Prostate gland (tissue), 2 donors: ENCODE measurements at places on chromosomes 4 and X.

GRCh38 chr4:6119507-6120020, 80.8 kb downstream of the JAKMIP1 start:
- no peaks in the 10 kb centered on the region for H3K4me1 ChIP-seq
- H3K4me3 ChIP-seq, result no peak overlapping the region
- no peaks in the 10 kb centered on the region for H3K27me3 ChIP-seq
- DNase-seq, result no peak
- no peaks in the 10 kb centered on the region for H3K36me3 ChIP-seq
- no peak overlapping the region for H3K27ac ChIP-seq

- no peaks in the 10 kb centered on the region for H3K4me1 ChIP-seq
- H3K27me3 ChIP-seq, result no peaks in the 10 kb centered on the region
- H3K4me3 ChIP-seq, result peak overlapping the region; percentile 56
- H3K36me3 ChIP-seq, result no peaks in the 10 kb centered on the region
Observed at GRCh38 chrX:78104447-78105176, 564 bp downstream of the PGK1 start.

DNA sequence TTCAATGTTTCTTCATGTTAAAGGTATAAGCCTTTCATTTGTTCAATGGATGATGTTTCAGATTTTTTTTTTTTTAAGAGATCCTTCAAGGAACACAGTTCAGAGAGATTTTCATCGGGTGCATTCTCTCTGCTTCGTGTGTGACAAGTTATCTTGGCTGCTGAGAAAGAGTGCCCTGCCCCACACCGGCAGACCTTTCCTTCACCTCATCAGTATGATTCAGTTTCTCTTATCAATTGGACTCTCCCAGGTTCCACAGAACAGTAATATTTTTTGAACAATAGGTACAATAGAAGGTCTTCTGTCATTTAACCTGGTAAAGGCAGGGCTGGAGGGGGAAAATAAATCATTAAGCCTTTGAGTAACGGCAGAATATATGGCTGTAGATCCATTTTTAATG, 75.8 kb downstream of the NPNT start:
- DNase-seq, result no peak
- H3K36me3 ChIP-seq, result no peaks in the 10 kb centered on the region
- H3K4me3 ChIP-seq, result no peak overlapping the region
- no peak overlapping the region for H3K27ac ChIP-seq

- no peaks in the 10 kb centered on the region for H3K36me3 ChIP-seq
- no peak for DNase-seq
- H3K4me3 ChIP-seq, result no peak overlapping the region
- H3K27me3 ChIP-seq, result no peaks in the 10 kb centered on the region
Observed at GRCh38 chr4:22794732-22795131, 102.0 kb downstream of the GBA3 start.

DNA sequence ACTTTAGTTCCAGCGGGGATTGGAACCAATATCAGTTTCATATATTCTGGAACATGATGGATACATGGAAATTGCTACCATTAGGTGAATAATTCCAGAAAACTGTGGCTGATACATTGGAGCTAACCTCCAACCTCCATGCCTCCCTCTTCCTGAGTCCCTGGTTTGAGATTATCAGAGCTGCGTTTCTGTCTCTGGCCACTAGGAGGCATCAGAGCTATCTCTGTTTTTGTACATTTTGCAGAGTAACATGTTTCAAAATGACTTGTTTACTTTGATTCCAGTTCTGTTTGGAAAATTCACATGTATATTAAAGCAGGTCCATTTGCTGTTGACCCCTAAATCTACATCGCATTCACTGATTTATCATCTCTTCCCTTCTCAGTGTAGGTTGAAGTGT, 2.4 kb upstream of the RAB40AL start:
- H3K27ac ChIP-seq, result no peak overlapping the region
- H3K4me1 ChIP-seq, result no peaks in the 10 kb centered on the region
- no peaks in the 10 kb centered on the region for H3K36me3 ChIP-seq
- H3K27me3 ChIP-seq, result no peaks in the 10 kb centered on the region
- no peak overlapping the region for H3K4me3 ChIP-seq

DNA sequence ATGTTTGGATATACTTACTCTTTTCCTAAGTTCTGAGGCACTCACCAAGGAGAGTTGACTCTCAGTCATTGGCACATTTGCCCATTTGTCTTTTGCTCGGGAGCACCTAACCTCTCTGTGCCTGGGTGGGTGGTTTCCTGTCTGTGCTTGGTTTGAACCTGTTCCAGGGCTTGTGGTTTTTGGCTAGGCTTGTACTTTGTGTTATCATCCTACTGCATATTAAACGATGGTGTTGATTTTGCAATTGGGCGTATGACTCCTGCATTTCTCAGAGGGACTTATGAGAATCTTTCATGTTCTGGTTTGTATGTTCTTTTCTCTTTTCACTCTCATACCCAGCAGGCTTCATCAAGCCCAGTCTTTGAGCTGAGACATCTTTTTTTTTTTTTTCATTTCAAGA, 161.7 kb downstream of the BTC start:
- H3K27ac ChIP-seq, result no peak overlapping the region
- no peaks in the 10 kb centered on the region for H3K4me1 ChIP-seq
- peak; percentile 5 for DNase-seq

- no peaks in the 10 kb centered on the region for H3K4me1 ChIP-seq
- no peaks in the 10 kb centered on the region for H3K27me3 ChIP-seq
- DNase-seq, result peak; percentile 59
- no peak overlapping the region for H3K27ac ChIP-seq
Observed at GRCh38 chr4:124262211-124263179, 450.0 kb downstream of the ANKRD50 start.

- no peak overlapping the region for H3K4me3 ChIP-seq
- H3K36me3 ChIP-seq, result no peaks in the 10 kb centered on the region
- H3K27ac ChIP-seq, result no peak overlapping the region
- H3K27me3 ChIP-seq, result no peaks in the 10 kb centered on the region
Observed at GRCh38 chr4:106830879-106831278, 205.2 kb downstream of the DKK2 start.

DNA sequence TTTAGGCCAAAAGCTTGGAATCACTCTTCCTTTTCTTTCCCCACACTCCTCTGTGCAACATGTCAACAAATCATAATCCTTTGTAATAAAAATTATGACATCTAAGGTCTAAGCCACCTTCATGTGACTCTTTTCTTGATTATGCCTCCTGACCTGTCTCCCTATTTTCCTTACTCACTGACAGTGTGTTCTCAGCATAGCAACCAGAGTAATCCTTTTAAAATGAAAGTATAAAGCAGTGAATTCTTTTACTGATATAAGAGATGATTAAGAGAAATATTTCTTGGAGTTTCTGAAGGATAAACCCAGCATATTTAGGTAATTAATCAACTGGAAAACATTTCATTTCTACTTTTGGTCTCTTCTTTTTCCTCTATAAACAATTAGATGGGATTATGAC, 44.7 kb downstream of the USO1 start:
- DNase-seq, result no peak
- no peaks in the 10 kb centered on the region for H3K36me3 ChIP-seq
- no peak overlapping the region for H3K27ac ChIP-seq
- no peaks in the 10 kb centered on the region for H3K4me1 ChIP-seq
- H3K4me3 ChIP-seq, result no peak overlapping the region
- H3K27me3 ChIP-seq, result no peaks in the 10 kb centered on the region

DNA sequence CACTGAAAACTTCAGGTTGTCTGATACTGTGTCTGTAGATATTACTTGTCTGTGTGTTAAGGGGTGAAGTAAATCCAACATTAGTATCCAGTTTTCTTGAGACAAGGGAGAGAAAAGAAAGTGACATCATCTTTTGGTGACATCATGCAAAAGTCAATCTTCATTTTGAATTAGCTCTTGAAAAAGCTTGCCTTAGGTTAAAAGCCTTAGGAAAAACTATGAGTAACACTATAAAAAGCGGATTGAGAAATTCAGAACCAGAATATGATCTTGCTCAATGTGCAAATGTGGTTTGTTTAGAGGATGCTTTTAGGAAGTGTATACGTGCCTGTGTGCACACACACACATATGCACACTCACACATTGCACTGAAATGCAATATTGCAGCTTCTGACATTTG, 345.8 kb upstream of the CASK start:
- H3K4me1 ChIP-seq, result no peaks in the 10 kb centered on the region
- no peak overlapping the region for H3K4me3 ChIP-seq
- H3K27ac ChIP-seq, result no peak overlapping the region
- H3K36me3 ChIP-seq, result no peaks in the 10 kb centered on the region
- no peak for DNase-seq

- H3K27ac ChIP-seq, result no peak overlapping the region
- no peak overlapping the region for H3K4me3 ChIP-seq
- no peak for DNase-seq
Observed at GRCh38 chrX:151922692-151923091, 10.0 kb downstream of the MAGEA4 start.

GRCh38 chr4:7727749-7728148, 211.9 kb downstream of the AFAP1 start:
- no peaks in the 10 kb centered on the region for H3K27me3 ChIP-seq
- no peak overlapping the region for H3K27ac ChIP-seq
- no peak overlapping the region for H3K4me3 ChIP-seq
- no peaks in the 10 kb centered on the region for H3K4me1 ChIP-seq
- no peaks in the 10 kb centered on the region for H3K36me3 ChIP-seq

DNA sequence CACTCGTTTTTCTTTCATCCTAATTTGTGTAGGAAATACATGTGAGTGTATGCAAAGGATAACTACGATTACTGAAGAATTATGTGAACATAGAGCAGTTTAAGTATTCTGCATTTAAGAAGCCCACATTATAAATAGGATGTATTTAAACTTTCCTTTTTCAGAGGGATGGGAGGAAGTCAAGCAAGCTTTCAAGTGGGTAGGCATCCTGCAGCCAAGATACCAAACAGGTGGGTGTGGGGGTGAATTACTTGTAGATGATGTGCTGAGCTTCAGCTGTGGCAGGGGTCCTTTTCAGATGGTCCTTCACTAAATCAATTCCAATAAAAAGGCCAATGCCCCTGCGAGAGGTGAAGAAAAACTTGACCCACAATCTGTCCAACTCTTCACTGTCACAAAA, 16.3 kb downstream of the ETNPPL start:
- no peak for DNase-seq
- no peaks in the 10 kb centered on the region for H3K36me3 ChIP-seq
- H3K4me1 ChIP-seq, result no peaks in the 10 kb centered on the region
- H3K4me3 ChIP-seq, result no peak overlapping the region

DNA sequence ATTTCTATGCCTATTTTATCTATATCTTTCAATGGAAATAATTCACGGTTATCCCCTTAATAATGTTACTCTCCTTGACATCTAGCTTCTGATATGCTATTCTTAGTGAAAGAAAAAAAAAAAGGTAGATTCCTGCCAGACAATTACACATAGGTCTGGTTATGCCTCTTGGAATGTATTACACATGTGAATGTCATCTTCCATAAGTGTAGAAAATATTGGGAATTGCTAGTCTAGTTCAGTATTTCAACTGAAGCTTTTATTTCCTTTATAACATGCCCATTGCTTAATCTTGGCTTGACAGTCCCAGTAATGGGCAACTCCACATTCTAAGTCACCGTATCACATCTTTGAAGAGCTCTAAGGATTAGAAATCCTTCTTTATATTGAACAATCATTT, 25.4 kb upstream of the PPP1R2C start:
- H3K27ac ChIP-seq, result no peak overlapping the region
- no peaks in the 10 kb centered on the region for H3K27me3 ChIP-seq
- H3K4me1 ChIP-seq, result no peaks in the 10 kb centered on the region
- no peak overlapping the region for H3K4me3 ChIP-seq

DNA sequence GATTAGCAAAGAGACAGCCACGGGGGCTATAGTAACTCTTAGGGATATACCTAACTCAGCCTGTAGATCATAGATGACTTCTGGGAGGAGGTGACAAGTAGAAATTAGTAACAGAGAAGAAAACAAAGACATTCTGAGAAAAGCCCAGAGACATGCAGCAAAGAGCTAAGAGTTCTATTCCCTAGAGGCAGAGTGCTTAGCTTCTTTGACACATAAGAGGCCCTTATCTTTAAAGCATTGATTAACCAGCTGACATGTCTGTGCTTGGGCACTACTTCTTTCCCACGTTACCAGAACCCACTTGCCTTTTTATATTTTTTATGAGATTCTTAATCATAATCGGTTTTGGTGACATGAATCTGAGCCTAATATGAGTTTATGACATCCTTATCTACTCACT, 179.5 kb downstream of the GABRB1 start:
- no peaks in the 10 kb centered on the region for H3K27me3 ChIP-seq
- no peak for DNase-seq
- H3K27ac ChIP-seq, result no peak overlapping the region
- H3K36me3 ChIP-seq, result no peaks in the 10 kb centered on the region
- no peaks in the 10 kb centered on the region for H3K4me1 ChIP-seq

DNA sequence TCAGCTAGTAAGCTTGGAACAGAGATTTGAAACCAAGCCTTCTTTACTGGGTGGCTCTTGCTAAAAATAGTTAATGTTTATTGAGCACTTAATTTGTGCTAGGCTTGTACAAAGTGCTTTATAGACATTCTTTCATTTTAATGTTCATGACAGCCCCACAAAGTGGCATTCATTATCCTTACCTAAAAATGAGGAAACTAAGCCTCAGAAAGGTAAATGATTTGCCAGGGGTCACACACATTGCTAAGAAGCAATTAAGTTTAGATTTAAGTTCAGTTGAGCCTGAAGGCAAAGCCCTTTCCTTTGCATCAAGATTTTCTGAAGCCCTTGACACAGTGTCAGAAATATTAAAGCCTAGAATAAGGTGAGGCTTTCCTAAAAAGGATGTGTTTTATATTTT, 327.5 kb upstream of the FGF13 start:
- DNase-seq, result no peak
- H3K27me3 ChIP-seq, result no peaks in the 10 kb centered on the region
- H3K27ac ChIP-seq, result no peak overlapping the region
- no peaks in the 10 kb centered on the region for H3K4me1 ChIP-seq
- no peak overlapping the region for H3K4me3 ChIP-seq

GRCh38 chr4:1910643-1911042, 39.5 kb downstream of the NSD2 start:
- no peaks in the 10 kb centered on the region for H3K27me3 ChIP-seq
- H3K4me1 ChIP-seq, result no peaks in the 10 kb centered on the region
- peak; percentile 26 for DNase-seq
- no peak overlapping the region for H3K27ac ChIP-seq

- no peak within 1 kb of the TSS for H3K27ac ChIP-seq
- no peaks in the 10 kb centered on the region for H3K4me1 ChIP-seq
- peak; percentile 35 for DNase-seq
- H3K27me3 ChIP-seq, result peaks cover 2% of the 10 kb centered on the region
- H3K4me3 ChIP-seq, result peak within 1 kb of the TSS; percentile 37
- H3K36me3 ChIP-seq, result no peaks in the 10 kb centered on the region
Observed at GRCh38 chr4:4386736-4387392, at the start of gene NSG1. Gene NSG1 (plus strand): TSS chr4:4387102. CDS start chr4:4387630, 528 bp downstream.

- no peaks in the 10 kb centered on the region for H3K36me3 ChIP-seq
- H3K27me3 ChIP-seq, result no peaks in the 10 kb centered on the region
- DNase-seq, result no peak
- no peak overlapping the region for H3K27ac ChIP-seq
Observed at GRCh38 chr4:88958080-88958479, 98.9 kb downstream of the FAM13A start.

DNA sequence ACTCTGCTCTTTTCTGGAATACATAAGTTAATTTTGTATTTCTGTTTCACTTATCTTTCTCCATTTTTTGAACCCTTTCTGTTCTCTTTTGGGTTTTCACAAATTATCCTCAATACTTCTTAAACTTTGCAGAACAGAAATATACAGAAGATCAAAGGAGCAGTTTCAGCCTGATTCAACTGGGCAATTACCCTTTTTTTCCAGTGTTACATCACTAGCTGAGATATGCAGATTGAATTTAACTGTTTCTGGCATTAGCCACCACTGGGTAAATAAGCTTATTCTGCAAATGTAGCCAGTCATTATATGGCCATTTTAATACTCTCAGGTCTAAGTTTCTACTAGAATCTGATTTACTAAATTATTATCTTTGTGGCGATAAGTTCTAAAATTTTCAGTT, 66.9 kb upstream of the GRID2 start:
- no peak for DNase-seq
- no peaks in the 10 kb centered on the region for H3K4me1 ChIP-seq
- H3K4me3 ChIP-seq, result no peak overlapping the region
